Activated CD4-positive, alpha-beta T cell treated with anti-CD3 and anti-CD28 coated beads, Interleukin-2, amount 10 ng/mL, durations not matched to agents 7 days and 5 days (primary cell): ENCODE measurements at places on chromosomes 2 and 18.
A peak's percentile ranks its signal among the peaks of the same experiment; 100 is the strongest.

- no peak for DNase-seq
Measured at GRCh38 chr18:56166914-56167313, 471.5 kb downstream of the TXNL1 start.

DNA sequence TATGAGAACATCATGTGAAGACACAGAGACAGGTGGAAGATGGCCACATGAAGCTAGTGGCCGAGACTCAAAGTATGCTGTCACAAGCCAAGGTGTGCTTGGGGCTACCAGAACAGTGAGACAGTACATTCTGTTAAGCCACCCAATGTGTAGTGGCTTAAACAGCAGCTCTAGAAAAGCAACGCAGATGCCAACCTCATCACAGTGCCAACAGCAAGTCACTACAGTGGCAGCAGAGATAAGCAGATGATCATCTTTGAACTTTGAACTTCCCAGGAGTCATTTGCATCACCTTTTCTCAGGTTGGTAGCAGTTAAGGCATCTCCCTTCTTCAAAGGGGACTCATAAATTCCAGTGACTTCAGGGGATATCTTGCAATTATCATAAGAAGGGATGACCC, 394.4 kb downstream of the LRP1B start:
- no peak for DNase-seq

DNA sequence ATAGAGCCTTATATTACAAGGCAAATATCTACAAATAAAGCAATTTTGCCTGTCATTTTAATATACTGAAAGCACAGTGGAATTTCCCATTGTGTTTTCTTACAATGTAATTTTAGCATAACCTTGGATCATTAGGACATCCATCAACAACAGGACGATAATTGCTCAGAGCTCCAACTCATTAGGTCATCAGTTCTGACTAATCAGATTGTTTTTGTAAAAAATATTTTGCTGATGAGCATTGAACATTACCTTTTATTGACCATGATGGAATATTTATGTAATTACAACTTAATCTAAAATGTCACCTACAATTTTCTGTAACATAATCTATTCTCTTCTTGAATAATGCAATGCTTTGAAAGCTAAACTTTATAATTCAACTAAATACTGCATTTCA, 215.3 kb upstream of the DSEL start:
- no peak for DNase-seq

DNA sequence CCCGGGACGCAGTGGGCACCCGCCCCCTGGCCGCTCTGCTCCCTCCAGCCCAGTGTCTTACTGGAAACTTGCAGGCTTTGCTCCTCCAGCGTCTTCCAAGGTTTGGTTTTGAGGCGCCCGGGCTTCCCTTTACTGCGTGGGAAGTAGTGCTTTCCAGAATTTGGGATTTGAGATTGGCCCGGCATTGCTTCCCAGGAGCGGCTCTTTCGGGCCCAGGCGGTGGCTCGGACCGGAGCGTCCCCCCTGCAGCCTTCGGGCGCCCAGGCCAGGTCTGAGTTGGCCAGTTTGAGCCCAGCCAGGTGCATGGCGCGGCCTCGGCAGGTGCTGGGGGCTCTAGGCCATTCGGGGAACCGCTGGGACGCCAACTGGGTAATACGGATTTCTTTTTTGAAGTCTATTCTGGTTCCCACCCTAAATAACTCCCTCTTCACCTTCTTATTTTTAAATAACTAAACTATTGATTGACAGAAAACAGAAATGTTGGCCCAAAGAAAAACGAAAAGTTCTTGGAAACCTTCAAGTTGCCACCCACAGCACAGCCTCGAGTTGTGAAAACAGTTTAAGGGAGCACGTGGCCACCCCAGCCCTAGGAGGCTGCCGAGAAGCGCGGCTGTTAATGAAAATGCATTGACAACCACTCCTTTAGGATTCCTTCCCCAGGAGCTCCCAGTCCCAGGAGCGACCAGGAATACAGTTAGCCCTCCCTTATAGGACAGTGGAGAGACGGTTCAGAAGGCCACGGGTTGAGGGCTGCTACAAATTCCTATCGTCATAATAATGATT, 766 bp downstream of the SNTG2 start:
- no peak for DNase-seq

DNA sequence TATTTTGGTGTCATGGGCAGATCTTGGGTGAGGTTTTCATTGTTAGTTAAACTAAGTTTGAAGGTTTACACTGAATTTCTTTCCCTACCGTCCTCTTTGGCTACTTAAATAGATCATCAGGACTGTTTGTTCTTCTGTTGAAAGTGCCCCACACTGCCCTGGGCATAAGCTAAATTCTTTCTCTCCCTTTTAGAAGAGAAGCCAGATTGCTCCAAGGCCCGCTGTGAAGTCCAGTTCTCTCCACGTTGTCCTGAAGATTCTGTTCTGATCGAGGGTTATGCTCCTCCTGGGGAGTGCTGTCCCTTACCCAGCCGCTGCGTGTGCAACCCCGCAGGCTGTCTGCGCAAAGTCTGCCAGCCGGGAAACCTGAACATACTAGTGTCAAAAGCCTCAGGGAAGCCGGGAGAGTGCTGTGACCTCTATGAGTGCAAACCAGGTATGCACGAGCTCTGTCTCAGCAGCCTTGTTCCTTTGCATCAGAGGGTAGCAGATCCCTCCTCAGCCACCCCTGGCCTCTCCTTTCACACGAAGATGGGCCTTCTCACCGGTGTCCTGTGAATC, 85.6 kb downstream of the CRIM1 start:
- DNase-seq = no peak

GRCh38 chr2:230967113-230967512, 28.8 kb upstream of the SPATA3 start:
- DNase-seq = no peak

DNA sequence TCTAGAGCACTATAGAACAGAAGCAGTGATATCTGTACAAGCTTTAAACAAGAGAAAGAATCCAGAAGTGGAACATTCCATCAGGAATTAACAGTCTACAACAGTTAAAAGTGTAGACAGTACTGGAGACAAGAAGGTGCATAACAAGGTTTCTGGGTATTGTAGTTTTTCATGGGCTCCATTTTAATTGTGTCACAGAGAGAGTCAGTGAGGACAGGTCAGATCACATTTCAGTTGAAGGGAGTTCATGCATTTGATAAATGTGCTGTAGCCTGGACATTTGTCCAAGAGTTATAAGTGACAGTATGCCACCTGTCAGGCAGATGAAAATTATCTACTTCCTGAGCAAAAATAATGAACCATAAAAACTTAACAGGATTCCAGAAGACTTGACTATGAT, 328.6 kb downstream of the CNTNAP5 start:
- no peak for DNase-seq

DNA sequence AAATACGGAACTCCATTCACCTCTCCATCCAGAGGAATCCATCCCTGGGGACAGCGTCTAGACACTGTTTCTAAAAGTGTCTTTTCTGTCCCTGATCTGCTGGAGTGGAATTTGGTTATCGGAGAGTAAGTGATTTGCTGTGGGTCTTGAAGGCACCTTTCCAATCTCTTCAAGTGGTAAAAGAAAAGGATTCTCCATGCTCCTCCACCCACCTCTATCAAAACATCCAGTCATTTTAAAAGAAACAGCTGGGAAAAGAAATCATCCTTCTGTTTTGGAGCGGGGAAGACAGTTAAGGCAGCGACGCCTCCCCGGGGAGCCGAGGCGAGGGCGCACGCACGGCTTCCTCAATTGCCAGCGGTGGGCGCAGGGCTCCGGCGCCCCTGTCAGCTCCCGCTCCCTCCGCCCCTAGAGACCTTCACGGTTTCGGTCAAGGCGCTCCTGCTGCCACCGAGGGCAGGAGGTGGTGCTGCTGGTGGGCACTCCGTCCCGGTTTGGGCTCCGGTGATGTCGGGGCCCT, 547 bp downstream of the SLC35F5 start:
- DNase-seq = peak; percentile 43

GRCh38 chr2:102512161-102512560, 39.1 kb downstream of the SLC9A4 start:
- DNase-seq = no peak

GRCh38 chr2:65820454-65820853, 388.1 kb upstream of the SPRED2 start:
- no peak for DNase-seq

- DNase-seq = peak; percentile 69
Measured at GRCh38 chr2:98569197-98569793, 39.0 kb downstream of the COA5 start.

DNA sequence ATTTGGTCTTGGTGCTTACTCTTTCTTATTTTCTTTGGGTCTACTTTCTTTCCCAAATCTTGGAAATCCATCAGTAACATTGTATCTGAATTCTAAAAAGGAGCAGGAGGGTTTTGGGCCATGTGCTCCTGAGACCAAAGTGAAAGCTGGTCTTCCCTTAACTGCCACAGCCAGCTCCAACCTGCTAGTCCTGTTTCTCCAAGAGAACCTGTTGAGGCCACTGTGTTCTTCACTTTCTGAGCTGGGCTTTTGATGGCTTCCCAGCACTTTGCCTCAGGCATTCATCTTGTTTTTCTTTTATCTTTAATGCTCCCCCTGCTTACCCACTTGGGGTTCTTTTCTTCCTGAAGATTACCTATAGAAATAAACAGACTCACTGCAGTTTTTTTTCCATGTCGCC, 53.3 kb downstream of the ARHGAP28 start:
- no peak for DNase-seq

- DNase-seq = no peak
Measured at GRCh38 chr2:70123051-70123828, 36.0 kb downstream of the PCBP1 start.

GRCh38 chr18:8561123-8561910, 47.9 kb upstream of the RAB12 start:
- DNase-seq = no peak

DNA sequence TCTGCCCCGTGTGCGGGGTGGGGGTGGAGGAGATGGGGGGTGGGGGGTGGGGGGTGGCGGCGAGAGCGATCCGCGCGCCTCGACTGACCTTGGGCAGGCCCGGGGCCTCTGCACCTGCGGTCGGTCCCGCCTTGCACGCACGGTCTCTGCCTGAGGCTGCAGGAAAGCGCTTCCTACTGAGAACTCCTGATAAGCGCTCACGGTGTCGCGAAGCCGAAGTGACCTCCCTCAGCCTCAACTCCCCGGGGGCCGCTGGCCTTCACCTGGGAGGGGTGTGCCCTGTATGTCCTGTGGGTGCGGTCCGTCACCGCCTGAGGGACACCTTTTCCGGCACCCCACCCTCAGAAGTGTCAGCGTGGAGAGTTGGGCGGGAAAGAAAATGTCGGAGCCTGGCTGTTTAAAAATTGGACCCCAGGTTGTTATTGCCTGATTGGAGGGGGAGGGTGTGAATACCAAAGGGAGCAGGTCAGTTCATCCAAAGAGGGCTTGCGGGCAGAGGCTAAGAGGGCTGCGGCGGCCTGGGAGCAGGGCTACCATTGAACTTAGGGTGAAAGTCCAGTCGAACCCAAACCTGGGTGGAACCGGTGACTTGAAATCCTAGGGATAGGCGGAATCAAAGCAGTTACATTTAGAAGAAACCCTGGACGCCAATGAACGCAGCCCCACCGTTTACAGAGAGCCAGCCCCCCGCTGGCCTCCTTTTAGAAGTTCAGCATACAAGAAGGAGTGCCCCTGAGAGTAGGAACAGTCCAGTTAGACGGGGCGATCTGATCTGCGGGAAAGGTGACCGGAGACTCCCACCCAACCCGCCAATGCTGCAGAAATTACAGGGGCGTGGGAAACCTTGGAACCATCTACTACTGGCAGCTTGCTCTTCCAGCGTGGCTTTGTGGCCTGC, 1.2 kb downstream of the MAL start:
- peak; percentile 40 for DNase-seq

DNA sequence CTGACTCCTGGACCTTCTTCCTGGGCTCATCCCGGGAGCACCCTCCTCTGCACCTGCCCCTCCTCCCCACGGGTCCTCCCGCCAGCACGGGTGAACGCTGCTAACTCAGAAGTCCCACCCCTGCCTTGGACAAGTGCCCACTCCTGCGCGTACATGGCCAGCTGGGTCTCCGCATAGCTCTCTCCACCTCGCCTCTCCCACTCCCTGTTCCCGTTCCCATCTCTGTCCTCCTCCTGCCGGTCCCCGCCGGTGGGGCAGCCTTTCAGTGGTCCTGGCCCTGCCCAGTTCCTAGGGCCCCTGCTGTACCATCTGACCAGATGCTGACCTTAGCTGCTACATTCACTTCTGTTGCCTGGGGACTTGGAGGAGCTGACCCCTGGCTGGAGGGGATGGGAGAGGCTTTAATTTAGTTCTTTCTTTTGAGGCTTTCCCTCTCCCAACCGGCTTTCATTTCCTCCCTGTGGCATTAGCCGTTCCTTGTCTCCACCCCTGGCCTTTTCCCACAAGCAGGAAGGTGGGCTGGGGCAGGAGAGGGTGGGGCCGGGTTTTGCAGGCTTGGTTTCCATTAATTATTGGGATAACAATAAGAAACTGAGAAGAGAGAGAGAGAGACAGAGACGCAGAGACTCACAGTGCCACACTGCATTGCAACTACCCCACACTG, 136.1 kb downstream of the SH3BP4 start:
- no peak for DNase-seq

DNA sequence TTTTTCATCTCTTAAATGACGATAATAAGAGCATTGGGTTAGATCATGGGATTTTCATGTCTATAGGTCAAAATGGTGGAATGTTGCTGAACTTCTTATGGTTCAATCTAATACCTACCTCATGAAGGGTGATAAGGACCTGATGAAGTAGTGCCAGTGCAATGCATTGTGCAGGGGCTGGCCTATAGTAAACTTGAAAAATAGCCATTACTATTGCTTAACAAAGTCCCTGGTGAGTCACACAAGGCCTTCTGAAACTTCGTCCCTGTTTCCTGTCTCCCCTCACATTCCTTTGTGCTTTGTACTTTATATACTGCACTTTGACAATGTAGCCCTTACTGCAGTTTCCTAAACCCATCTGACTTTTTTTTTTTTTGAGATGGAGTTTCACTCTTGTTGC, 515.9 kb downstream of the SLC4A3 start:
- no peak for DNase-seq

- no peak for DNase-seq
Measured at GRCh38 chr2:86703704-86704361, 16.3 kb upstream of the RMND5A start.

DNA sequence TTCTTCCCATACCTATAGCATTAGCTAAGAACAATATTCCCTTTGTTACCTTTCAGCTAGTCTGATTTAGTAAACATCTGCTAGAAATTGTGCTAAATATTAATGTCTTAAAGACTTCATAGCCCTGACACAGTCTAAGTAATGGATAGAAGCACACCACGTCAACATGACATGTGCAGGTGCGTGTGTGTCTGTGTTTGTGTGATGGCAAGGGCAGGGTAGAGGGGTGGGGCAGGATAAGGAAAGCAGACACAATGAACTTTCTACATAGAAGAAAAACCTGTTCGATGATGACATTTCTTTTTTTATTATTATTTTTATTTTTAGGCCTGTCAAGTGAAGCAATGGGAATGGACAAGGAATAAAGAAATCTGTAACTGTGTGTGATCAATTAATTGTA, 223.3 kb downstream of the NOL4 start:
- DNase-seq = no peak

- DNase-seq = no peak
Measured at GRCh38 chr18:26422472-26423162, 125.7 kb downstream of the KCTD1 start.
